ENCODE measurements at places on chromosomes 2 and 18.

GRCh38 chr18:28036488-28036887 lies 140.4 kb downstream of the CDH2 start:
- no peak overlapping the region for H3K27ac ChIP-seq
- DNase-seq: no peak
- H3K4me3 ChIP-seq: no peak overlapping the region
- H3K36me3 ChIP-seq: no peaks in the 10 kb centered on the region
- no peaks in the 10 kb centered on the region for H3K27me3 ChIP-seq

- peak overlapping the region; percentile 47 for H3K27ac ChIP-seq
- peaks cover 24% of the 10 kb centered on the region for H3K36me3 ChIP-seq
- peaks cover 11% of the 10 kb centered on the region for H3K4me1 ChIP-seq
- peak; percentile 97 for DNase-seq
Observed at GRCh38 chr2:241412144-241412543, 56.1 kb downstream of the FARP2 start.

- peaks cover 14% of the 10 kb centered on the region for H3K4me1 ChIP-seq
- no peak for DNase-seq
- peaks cover 3% of the 10 kb centered on the region for H3K36me3 ChIP-seq
- no peak overlapping the region for H3K27ac ChIP-seq
Observed at GRCh38 chr2:189155795-189156194, 23.8 kb downstream of the COL5A2 start.

DNA sequence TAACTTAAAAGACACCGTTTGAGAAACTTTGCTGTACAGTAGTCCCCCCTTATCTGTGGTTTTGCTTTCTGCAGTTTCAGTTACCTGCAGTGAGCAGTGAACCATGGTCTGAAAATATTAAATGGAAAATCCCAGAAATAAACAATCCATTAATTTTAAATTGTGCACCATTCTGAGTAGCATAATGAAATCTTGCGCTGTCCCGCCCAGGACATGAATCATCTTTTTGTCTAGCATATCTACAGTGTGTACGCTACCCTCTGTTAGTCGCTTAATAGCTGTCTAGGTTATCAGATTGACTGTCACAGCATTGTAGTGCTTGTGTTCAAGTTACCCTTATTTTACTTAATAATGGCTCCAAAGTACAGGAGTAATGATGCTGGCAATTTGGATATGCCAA lies 6.1 kb downstream of the ARPC2 start:
- no peak overlapping the region for H3K4me3 ChIP-seq
- no peaks in the 10 kb centered on the region for H3K27me3 ChIP-seq
- peaks cover 26% of the 10 kb centered on the region for H3K36me3 ChIP-seq
- H3K27ac ChIP-seq: no peak overlapping the region
- DNase-seq: peak; percentile 24

GRCh38 chr2:238425979-238426567 lies 654 bp upstream of the ASB1 start:
- H3K4me3 ChIP-seq: peak overlapping the region; percentile 96
- peak overlapping the region; percentile 99 for H3K27ac ChIP-seq
- peaks cover 6% of the 10 kb centered on the region for H3K36me3 ChIP-seq
- peak; percentile 68 for DNase-seq
- peaks cover 11% of the 10 kb centered on the region for H3K4me1 ChIP-seq

- DNase-seq: peak; percentile 93
- peak overlapping the region; percentile 89 for H3K27ac ChIP-seq
- no peaks in the 10 kb centered on the region for H3K27me3 ChIP-seq
- H3K4me3 ChIP-seq: peak overlapping the region; percentile 28
- no peaks in the 10 kb centered on the region for H3K36me3 ChIP-seq
- H3K4me1 ChIP-seq: peaks cover 25% of the 10 kb centered on the region
Observed at GRCh38 chr2:42141687-42142546, 27.2 kb upstream of the EML4 start.
